ENCODE measurements at places on chromosomes 6 and 20.

- DNase-seq: no peak
These were observed 167.7 kb downstream of the EYA2 start for GRCh38 chr20:47062226-47062890.

- peak; percentile 63 for DNase-seq
These were observed 15.4 kb upstream of the IP6K3 start for GRCh38 chr6:33761922-33762629.

GRCh38 chr6:5438922-5439584 is 177.7 kb downstream of the FARS2 start:
- DNase-seq: no peak

DNA sequence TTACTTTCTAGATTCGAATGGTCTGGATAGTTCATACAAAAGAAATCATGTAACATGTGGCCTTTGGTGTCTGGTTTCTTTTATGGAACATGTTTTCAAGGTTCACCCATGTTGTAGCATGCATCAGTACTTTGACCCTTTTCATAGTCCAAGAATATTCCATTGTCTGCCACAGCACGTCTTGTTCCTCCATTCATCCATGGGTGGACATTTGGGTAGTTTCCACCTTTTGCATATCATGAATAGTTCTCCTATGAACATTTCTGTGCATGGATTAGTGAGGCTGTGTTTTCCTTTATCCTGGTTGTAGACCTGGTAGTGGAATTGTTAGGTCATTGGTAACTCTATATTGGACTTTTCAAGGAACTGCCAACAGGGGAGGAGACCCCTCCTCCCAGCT is 31.7 kb downstream of the GSTA3 start:
- no peak for DNase-seq

DNA sequence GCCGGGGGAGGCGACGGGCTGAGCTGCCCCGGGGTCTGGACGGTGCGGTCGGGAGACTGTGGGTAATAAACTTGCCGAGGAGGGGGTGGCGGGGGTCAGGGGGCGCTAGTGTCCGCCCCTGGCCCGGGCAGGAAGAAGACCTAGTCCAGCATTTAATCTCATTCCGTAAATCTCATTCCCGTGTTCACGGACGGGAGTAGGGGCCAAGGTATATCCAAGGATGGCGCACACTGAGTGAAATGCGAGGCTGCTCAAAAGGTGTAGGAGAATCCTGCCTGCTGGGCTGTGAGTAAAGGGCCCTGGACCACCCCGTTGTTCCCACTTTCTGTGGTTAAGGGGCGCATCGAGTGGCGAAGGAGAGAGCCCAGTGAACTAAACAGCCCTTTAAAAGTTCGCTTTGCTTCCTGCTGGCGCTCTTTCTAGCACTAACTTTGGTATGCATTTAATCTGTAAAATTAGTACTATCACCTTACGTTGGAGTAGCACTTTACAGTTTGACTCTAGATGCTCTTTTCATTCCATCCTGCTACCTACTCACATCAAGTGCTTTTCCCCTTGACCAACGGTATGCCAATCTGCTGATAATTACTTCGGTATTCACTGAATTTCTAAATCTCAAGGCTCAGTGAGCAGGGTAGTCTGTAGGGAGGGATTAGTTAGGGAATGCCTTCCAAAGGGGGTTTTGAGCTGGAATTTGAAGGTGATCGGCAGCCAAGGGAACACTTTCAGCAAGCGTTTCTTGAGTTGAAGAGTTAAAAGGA is 730 bp downstream of the PARD6B start:
- DNase-seq: no peak

DNA sequence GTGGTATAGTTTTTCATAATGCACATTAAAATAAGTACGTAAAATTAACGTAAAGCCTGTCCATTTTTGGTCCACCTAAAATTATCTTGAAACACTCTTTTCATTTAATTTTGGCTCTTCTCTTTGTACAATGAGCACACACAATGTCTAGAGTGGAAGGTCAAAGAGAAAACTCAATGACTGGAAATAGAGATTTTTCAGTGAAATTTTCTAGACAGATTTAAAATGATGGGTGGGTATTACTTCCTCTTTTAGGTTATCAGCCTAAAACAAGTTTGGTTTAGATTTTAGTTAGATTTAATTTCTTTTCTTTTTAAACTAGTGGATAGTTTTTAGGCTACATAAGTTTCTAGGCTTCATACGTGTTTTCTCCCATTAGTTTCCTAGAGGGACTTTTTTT is 24.9 kb downstream of the DSE start:
- no peak for DNase-seq
